ENCODE measurements at places on chromosomes 4 and X.

GRCh38 chrX:641671-642435 lies 11.3 kb downstream of the SHOX start:
- no peak for DNase-seq

DNA sequence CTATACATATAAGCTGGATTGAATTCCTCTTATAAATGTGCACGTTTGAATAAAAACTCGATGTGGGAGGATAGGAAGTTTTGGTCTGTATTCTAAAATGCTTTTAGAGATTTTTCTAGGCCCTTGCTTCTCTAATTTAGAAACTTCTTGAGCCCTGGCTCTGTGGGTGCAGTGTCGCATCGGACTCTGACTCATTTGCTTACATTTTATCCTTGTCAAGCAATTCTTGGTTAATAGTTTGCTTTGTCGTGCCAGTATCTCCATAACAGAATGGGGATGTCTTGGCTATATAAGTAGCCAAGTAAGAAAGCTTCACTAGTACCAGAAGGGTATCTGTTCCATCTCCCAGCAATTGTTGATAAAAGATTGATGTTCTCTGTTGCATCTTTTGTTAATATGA lies 10.7 kb downstream of the SGMS2 start:
- no peak for DNase-seq

GRCh38 chr4:168139336-168139735 lies 47.0 kb downstream of the ANXA10 start:
- no peak for DNase-seq

DNA sequence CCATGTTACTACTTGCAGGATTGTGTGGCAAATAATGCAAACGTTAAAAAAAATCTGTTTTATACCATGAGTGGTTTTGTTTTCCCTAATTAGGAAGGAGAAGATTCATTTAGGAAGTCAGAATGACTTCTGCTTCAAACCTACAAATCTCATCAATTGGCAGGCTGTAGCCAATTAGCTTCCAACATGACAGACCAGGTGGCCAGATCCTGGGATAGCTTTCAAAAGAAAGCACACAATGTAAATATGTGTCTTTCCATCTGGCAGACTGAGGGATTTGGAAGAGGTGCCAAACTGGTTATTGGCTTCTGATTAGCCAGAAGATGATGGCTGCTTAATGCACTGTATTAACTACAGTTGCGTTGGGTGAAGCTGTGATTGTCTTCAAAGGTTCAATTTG lies 432.8 kb downstream of the ANKRD50 start:
- DNase-seq: no peak

- peak; percentile 95 for DNase-seq
Observed at GRCh38 chr4:75849461-75849860, 52.8 kb downstream of the PPEF2 start.

GRCh38 chr4:77209936-77210335 lies 52.9 kb downstream of the CCNG2 start:
- no peak for DNase-seq

DNA sequence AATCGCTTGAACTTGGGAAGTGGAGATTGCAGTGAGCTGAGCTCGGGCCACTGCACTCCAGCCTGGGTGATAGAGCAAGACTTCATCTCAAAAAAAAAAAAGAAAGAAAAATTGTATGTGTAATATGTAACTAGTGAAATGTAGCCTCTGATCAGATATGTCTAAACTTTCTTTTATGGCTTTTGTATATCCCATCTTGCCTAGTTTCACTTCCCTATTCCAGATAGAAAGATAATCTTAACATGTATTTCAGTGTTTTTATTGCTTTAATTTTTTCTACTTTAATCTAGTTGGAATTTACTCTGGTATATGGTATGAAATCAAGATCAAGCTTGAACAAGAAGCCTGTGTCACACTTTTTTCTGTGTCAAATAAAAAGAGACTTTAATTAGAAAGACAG lies 1.9 kb upstream of the ZNF41 start:
- DNase-seq: no peak

DNA sequence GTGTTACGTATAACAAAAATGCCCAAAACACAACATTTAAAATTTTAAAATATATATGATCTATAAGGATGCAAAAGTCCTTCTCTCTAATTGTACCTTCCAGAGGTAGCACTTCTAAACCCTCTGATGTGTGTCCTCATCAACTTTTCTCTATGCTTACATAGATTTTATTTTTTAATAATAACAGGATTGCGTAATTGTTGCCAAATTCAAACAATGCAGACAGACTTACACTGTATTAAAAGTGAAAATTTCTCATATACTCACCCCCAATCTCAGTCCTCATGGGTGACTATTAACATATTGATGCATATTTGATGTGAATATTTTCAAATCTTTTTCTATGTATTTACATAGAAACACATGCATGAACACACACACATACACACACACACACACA lies 144.0 kb downstream of the RBMX2 start:
- no peak for DNase-seq

DNA sequence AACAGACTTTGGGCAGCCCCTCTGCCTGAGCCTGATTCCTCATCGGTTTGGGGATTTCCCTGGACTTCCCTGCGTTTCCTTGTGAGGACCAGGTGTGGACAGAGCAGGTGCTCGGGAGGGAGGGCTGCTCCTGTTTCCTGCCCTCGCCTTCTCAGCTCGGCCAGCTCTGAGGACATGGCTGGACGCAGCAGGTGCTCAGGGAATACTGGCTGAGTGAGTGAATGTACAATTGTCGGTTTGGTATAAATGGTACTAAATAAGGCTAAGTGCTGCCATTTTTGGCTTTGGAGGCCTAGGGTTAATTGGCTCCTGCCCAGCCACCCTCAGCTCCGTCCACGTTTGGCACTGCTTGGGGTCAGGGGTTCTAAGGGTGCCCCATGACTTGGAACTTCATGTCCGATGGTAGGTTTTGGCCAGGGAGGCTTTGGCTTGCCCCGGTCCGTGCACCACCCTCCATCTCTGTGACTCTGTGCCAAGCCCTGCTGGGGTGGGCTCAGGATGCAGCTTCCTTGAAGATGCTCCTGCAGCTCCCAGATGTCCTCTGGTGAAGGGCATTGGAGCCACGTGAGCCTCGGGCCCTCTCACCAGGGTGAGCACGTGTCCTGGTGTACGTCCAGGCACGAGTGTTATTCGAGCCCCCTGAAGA lies 45.0 kb upstream of the NKX1-1 start:
- no peak for DNase-seq

DNA sequence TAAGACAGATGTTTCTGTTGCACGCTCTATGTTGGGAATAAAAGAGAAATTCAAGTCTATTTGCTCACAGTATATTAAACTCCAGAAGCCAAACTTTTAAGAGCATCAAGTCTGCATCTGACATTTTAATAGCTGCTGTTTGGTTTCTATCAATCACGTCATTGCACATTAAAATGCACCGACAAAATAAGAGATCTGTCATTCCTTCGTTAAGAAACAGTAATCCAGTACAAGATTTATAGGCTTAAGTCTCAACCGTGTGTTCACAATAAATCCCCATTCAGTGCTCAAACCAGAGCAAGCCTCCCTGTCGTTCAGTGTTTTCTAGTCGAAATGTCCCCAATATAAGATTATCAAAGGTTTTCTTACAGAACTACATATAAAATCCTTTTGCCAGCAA lies 89.0 kb upstream of the BMPR1B start:
- DNase-seq: no peak

DNA sequence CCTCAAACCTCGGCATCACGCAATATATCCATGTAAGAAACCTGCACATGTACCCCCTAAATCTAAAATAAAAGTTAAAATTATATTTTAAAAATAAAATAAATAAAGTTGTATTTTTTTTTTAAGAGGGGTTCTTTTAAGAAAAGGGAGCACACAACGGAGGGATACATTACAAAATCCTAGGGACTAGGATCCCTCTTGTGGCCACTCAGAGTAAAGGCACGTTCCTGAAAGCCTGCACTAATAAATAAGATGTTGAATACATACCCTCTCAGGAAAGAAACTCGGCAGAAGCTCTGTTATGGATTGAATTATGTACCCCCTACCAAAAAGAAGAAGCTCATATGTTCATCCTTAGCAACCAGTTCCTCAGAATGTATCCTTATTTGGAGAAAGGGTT lies 50.9 kb upstream of the PRDX4 start:
- DNase-seq: peak; percentile 48

- DNase-seq: peak; percentile 86
Observed at GRCh38 chr4:123488916-123489315, 92.3 kb downstream of the SPRY1 start.

DNA sequence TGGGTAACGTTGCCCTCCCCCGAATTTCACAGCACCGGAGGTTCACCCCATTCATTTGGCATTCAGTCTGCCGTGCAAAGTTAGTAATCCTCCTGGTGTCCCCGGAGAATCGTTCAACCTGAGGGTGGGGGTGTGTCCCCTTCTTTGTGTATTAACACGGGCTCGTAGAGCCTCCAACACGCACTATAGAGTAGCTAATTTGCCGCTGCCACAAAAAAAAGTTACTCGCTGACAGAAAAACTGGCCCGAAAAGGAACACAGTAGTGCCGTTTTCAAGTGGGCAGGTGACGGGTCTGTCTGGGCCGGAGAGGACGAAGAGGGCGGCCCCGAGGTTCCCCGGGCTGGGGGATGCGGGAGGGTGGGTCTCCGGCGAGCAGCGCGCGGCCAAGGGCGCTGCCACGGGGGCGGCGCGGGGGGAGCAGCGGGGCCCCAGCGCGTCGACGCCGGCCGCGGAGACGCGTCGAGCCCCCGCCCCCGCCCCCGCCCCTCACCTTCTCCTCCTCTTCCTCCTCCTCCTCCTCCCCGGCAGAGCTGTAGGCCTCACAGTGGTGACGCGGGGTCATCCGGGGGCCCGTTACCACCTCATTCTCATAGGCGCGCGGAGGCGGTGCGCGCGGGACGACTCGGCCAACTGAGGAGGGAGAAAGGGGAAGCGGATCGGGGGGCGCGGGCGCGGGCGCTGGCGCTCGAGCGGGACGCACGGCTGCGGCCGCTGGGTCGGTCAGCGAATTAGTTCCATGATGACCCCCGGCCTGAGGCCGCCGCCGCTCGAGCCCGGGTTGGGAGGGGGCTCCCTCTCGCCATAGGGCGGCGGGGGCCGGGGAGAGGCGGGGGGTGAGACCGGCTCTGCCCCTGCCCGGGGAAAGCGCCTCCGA lies 571 bp downstream of the CCNI start:
- peak; percentile 72 for DNase-seq

DNA sequence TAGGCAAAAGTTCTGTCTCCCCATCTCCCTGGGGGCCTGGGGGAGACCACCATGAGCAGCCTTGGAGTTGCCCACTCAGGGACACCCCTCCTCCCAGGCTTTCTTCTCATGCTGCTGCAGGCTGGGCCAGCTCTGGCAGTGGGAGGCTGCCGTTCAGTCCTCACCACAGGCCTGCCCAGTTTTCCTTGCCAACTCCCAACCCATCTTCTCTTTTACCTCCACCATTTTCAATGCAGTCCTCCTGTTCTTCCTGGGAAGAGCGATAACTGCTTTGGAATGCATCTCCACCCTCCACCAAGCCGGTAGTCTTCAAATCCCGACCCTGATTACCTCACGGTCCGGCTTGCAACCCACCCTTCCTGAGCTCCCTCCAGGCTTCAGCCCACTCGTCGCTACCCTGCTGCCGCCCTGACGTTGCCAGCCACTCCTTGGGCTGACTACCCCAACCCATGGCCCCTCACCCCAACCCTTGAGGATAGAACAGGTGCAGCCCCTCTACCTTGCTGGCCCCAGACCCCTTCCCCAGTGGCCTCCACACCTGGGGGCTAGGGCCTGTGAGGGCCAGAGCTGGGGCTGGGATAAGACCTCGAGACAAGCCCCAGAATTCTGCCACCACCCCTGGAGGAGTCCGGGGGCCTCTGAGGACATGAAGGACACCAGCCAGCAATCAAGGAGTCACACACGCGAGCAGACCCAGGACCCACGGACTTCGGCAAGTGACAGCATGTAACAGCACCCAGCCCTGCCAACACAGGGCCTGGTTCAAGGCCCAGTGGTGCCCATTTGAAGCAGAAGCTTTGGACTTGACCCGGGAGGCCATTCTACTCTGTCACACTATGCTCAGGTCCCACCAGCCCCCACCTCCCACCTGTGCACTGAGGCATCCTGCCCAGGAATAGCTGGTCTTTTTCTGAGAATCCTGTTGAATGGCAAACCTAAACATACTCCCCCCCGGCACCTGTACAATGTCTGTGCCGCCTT lies 9.2 kb downstream of the WDR1 start:
- no peak for DNase-seq

DNA sequence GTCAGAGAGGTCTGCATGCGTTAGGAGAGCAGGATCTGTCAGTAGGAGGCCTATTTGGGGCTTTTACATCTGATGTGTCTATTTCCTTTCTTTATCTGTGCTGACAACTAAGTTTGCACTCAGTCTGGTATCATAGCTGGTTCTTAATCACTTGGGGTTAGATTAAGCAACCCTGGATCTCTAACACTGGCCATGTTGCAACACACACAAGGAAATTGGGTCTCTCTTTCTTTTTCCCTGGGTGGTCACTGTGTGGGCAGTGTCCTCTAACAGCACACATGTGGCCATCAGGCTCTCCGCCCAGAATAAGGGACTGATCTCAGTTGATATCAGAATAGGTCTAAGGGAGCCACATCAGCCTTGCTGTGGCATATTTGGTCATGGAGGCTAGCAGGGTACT lies 38.9 kb downstream of the IGFBP7 start:
- DNase-seq: no peak

- no peak for DNase-seq
Observed at GRCh38 chrX:119045884-119046283, 26.9 kb upstream of the CT47C1 start.

DNA sequence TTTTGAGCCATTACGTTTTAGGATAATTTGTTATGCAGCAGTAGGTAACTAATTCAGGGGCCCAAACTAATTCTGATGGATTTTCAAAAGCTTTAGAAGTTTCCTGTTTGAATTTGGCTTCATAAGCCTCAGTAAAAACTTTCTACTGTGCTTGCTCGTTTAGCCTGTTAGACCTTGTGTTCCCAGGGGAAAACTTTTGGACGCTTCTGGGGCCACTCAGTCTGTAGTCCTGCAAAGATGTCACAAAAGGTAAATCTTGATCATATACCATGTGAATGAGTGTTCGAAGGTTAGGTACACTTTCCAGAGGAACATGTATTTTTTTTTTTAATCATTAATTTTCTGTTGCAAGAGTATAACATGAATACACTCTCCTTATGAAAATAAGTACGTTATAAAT lies 70.7 kb downstream of the SUPT20HL2 start:
- no peak for DNase-seq

GRCh38 chr4:174591243-174592021 lies 69.1 kb upstream of the HPGD start:
- peak; percentile 86 for DNase-seq

DNA sequence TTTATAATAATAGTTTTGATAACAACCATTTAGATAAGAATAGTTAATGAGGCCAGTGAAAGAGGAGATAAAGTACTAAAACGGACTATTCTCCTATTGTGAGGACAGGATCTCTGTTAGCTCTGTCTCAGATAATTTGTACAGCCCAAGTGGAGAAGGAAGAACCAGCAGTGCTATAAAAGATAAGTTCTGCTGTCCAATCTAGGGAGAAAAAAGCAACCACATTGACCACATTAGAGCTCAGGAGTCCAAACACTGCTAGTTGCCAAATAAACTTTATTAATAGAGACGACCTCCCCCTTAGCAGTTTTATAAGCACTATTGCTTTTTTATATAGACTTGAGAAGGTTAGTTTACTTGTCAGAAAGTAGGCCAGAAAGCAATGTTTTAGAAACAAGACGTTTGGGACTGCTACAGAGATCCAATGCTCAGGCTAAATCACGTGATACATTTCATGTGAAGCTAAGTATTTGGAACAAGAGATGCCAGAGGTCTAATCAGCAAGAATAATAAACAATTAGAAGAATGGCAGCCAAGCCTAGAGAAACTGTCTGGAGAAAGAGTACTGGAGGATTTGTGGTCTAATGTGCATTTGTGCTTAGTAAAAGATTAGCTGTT lies 15.9 kb downstream of the IL15 start:
- DNase-seq: no peak

- DNase-seq: no peak
Observed at GRCh38 chrX:85516131-85516530, 136.7 kb upstream of the POF1B start.
